ENCODE measurements at places on chromosomes 16 and 17. TPM values are rescaled to one million over a fixed set of nuclear protein-coding genes. Genes with fewer than 3 reads are reported as not detected.

KREMEN2 gene
- total RNA-seq: 3.7 TPM

TPSD1 gene
- total RNA-seq: not detected

- peak; percentile 81 for DNase-seq
Measured at GRCh38 chr16:72400257-72401083, 228.5 kb upstream of the PMFBP1 start.

ZNF469 gene
- not detected for total RNA-seq
